ENCODE measurements at places on chromosomes 11 and 22.

GRCh38 chr11:67254798-67255197, 11.5 kb upstream of the GRK2 start:
- no peak for DNase-seq

GRCh38 chr11:2522631-2523255, 77.9 kb downstream of the KCNQ1 start:
- no peak for DNase-seq

GRCh38 chr11:72524711-72525110, 90.4 kb upstream of the CLPB start:
- DNase-seq: peak; percentile 79

GRCh38 chr11:41613326-41613725, 153.9 kb upstream of the LRRC4C start:
- no peak for DNase-seq

DNA sequence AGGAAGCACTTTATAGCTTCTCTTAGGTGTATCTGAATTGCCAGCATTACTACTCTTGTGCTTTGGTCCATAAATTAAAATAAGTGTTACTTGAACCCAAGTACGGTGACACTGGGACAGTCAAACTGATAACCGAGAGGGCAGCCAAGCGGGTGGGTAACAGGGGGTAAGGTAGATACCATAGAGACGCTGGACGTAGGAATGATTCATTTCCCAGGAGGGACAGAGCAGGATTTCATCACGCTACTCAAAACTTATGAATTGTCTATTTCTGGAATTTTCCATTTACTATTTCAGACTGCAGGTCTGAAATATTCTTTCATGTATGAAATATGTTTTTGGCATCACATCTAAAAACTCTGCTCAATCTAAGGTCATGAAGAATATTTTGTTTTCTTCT, 14.8 kb upstream of the SPATA19 start:
- no peak for DNase-seq
